ENCODE measurements at places on chromosomes 3 and 15. TPM values are rescaled to one million over a fixed set of nuclear protein-coding genes. Genes with fewer than 3 reads are reported as not detected.

Gene FOXB1
- total RNA-seq = 0.55 TPM

Gene SCG3
- total RNA-seq = 0.14 TPM

Gene EFHB
- 0.33 TPM for total RNA-seq

Gene CLDN18
- not detected for total RNA-seq

Gene CHRNB4
- total RNA-seq = 1.8 TPM

DNA sequence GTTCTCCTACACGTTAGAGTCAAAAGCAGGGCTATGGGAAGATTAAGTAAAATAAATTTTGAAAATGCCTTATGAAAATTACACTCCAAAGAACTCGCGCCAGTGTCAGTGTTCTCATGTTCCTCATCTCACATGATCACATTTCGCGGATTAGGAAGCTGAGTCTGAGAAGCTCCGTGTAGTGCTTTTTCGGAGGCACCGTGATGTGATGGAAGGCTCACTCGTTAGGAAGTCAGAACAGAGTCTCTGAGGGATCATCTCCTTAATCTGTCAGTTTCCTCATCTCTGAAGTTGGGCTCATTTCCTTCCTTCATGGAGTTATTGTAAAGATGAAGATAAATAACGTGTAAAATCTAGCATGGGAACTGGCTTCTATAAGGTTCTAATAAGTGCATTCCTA is 3.2 kb downstream of the ADIPOQ start:
- no peak for DNase-seq

GRCh38 chr3:165855581-165855980 is 18.4 kb upstream of the BCHE start:
- no peak for DNase-seq

GRCh38 chr3:63864008-63864964 is 619 bp downstream of the ATXN7 start:
- no peak for DNase-seq

DNA sequence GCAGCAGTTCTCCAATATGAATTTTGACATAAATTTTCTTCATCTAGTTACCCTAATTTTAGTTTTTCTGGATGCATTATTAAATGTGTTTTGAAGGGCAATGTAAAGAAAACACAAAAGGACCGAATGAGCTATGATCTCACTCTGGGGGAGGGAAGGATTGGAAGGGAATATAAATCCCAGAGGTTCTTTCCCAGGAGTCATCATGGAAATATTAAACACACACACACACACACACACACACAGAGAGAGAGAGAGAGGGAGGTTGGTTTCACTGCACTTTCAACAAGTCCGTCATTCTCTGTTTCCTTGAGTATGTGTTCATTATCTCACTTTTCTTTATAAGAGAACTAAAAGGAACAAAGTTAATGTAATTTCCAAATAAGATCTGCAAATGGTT is 70.7 kb upstream of the DCBLD2 start:
- peak; percentile 92 for DNase-seq

- DNase-seq = no peak
Observed at GRCh38 chr3:57727106-57727505, 29.0 kb upstream of the SLMAP start.

DNA sequence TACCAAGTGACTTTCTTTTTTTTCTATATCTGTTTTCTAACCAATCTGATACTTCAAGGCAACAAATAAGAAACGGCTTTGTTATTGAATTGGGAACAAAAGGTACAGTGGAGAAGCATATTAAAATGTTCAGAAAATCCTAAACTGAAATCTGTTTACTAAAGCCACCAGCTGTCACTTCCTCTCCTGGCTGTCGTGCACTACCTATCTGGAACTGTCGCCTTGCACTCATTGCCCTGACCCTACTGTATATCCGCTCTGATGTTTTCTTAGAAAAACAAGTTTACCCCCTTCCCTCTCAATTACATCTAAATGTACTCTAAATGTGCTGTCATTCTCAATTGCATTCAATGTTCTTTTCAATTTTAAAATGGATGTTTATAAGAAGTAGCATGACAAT is 439.8 kb upstream of the ARRDC4 start:
- no peak for DNase-seq

DNA sequence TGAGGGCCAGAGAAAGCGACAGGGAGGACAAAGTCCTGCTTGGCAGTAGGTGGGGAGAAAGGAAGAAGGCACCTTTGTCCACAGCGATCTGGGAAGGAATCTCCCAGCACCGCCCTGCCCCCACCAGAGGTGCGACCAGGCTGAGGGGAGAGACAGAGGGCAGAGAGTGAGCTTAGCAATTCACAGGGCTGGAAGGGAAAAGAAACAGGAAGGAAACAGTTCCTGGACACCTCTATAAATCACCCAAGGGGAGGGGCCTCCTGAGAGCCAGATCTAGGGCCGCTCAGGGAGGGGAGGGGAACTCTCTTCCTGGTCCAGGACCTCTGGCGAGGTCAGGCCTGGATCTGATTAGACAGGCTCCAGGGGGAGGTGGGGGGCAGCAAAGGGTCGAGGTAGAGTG is 35.4 kb downstream of the RNU5B-1 start:
- no peak for DNase-seq

DNA sequence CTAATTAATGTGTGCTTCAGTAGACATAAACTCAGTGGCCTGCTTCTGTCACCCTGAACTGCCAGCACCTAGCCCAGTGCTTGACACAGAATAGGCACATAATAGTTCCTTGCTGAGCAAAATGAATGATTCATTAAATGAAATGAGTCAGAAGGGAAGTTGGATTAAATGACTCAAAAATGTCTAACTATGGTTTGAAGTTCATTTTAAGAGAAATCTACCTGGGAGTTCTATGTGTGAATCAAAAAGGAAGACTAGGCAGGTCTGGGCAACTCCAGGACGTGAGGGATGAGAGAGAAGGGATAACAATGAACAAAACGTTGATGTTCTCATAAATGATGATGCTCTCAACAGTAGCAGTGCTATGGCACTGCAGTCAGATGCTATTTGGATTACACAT is 175.0 kb downstream of the CFAP20DC start:
- peak; percentile 18 for DNase-seq
